ENCODE measurements at places on chromosomes 7 and 10. TPM values are rescaled to one million over a fixed set of nuclear protein-coding genes. Genes with fewer than 3 reads are reported as not detected.

Gene EN2
- total RNA-seq = not detected

GRCh38 chr10:34886906-34887642, 72.0 kb upstream of the PARD3 start:
- H3K4me1 ChIP-seq = no peaks in the 10 kb centered on the region
- H3K4me3 ChIP-seq = no peak overlapping the region
- no peak overlapping the region for H3K27ac ChIP-seq
- H3K36me3 ChIP-seq = no peaks in the 10 kb centered on the region
- H3K27me3 ChIP-seq = no peaks in the 10 kb centered on the region

DNA sequence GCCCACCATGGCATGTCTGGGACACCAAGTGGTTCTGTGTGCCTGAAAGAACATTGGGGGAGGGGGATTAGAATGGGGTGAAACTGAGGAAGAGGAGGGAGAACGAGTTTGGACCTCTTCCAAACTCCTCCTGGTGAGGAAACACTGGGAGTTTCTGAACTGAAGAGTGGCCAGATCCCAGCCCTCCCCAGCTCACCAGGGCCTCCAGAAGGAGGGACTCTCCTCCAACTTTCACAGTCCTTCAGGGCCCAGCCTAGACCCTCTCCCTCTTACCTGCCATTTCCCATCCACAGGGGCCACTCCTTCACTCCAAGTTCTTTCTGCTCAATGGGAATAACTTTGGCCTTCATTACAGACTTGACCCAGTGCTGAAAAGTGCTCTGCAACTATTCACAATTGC, 132.0 kb upstream of the FOXK1 start:
- H3K4me3 ChIP-seq = no peak overlapping the region
- peaks cover 3% of the 10 kb centered on the region for H3K27me3 ChIP-seq
- no peaks in the 10 kb centered on the region for H3K4me1 ChIP-seq
- peaks cover 2% of the 10 kb centered on the region for H3K36me3 ChIP-seq

DNA sequence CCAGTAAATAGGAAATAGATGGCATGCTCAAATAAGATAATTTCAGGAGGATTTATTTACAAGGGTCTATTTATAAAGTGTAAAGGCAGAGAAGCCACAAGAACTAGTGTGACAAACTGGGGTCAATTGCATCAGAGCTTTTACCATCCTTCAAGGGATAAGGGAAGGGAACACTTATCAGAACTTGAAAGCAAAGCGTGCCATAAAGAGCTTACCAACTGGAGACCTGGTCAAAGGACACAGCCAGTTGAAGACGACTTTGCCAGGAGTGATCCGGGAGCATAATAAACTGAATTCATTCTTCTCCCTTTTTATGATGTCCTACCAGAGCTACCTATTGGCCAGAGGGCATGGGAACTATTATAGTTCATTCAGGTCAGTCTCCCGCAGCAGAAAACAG, 3.2 kb upstream of the PPP1R3A start:
- no peaks in the 10 kb centered on the region for H3K4me1 ChIP-seq
- no peak overlapping the region for H3K27ac ChIP-seq
- H3K4me3 ChIP-seq = no peak overlapping the region
- no peaks in the 10 kb centered on the region for H3K36me3 ChIP-seq
- no peaks in the 10 kb centered on the region for H3K27me3 ChIP-seq

DNA sequence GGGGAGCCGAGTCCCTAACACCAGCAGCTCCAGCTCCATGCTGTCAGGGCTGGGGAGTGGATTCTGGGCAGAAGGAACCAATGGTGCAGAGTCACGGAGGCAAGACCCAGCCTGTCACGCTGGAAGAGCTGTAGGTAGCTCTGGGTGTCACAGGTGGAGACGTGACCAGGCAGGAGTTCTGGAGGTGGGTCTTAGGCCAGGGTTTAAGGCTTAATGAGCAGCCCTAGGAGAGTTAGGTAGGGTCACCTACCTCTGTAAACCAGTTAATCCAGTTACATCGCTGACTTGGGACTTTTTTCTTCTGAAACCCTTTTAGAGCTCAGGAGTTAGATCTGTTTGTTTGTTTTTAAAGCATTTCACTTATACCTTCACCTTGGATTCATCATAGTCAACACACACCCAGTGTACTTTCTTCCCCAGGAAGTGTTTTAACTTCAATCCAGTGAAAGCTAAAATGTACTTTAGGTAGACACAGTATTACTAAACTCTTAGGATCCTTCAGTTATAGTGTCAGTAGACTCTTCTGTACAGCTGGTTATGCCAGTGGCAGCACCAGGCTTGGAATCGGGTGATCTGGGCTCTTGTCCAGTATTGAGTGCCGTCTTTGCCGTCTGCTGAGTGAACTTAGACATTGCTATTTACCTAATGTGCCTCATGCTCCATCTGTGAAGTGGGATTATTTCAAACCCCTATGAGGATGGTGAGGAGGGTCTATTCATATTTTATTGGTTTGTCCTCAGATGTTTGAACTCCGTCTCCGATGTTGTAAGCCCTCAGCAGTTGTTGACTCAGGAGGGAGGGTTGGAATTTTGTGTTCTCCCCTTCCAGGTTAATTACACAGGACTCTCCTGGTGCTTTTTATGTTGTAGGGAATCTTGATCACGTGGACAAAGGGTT, 31.0 kb downstream of the TACR2 start:
- no peaks in the 10 kb centered on the region for H3K27me3 ChIP-seq
- DNase-seq = no peak
- H3K4me3 ChIP-seq = no peak overlapping the region
- peaks cover 18% of the 10 kb centered on the region for H3K4me1 ChIP-seq
- peak overlapping the region; percentile 47 for H3K27ac ChIP-seq

Gene OR2A5
- total RNA-seq = not detected

GRCh38 chr7:80997841-80998240, 79.0 kb upstream of the SEMA3C start:
- no peaks in the 10 kb centered on the region for H3K36me3 ChIP-seq
- H3K4me3 ChIP-seq = no peak overlapping the region
- H3K27ac ChIP-seq = no peak overlapping the region
- no peak for DNase-seq
- H3K27me3 ChIP-seq = no peaks in the 10 kb centered on the region

Gene GLI3
- not detected for total RNA-seq

DNA sequence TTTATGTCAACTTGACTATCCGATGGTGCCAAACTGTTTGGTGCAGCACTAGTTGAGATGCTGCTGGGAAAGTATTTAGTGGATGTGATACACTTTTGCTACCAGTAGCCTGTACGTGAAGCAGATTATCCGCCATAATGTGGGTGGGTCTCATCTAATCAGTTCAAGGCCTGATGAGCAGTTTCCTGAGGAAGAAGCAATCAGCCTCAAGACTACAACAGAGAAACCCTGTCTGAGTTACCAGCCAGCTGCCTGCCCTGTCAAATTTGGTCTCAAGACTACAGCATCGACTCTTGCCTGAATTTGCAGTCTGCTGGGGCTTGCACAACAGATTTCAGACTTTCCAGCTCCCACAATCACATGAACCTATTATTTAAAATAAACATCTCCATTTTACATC, 10.9 kb upstream of the RBP3 start:
- H3K36me3 ChIP-seq = no peaks in the 10 kb centered on the region
- H3K4me3 ChIP-seq = no peak overlapping the region
- H3K27me3 ChIP-seq = peaks cover 2% of the 10 kb centered on the region

DNA sequence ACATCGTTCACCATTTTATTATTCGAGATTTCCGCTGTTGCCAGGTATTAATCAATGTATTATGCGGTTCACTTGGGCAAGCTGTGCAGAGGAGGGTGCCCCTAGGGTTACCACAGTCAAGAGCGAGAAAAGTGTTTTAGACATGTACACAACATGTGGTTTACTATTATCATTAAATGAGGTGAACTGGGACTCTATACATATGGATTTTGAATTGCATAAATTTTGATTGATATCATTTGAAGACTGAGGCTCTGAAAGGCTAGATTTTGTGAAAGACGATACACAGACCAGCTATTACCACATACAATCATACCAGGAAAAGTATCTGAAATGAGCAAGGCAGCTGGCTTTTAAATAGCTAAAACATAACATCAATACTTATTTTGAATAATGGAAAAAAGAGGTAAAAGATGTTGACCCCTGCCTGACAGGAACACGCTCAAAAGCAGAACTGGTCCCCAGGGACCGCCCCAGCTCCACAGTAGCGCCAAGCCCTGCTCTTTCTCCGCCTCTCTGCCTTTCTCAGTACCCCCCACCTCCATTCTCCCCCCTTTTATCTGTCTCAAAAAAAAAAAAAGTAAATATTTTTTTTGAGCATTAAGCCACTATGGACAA, 413.4 kb upstream of the MKI67 start:
- H3K27me3 ChIP-seq = peaks cover 40% of the 10 kb centered on the region
- no peak for DNase-seq
- H3K36me3 ChIP-seq = no peaks in the 10 kb centered on the region
- no peak overlapping the region for H3K27ac ChIP-seq

DNA sequence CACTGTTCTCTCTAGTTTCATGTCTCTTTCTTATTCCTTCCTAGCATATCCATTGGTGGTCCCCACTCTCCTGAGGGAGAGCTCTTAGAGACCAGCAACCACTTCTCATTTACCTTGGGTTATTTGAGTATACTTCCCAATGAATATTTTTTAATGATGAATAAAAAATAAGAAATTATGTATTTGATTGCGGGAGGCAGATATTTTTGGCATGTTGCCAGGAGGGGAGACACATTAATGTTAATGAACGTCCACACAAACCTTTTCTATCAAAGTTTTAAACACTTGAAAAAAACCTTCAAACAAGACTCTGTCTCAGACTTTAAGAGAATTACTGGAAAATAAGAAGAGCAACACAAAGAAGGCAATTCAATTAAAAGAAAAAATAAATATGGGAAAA, 260.6 kb upstream of the MAGI2 start:
- H3K4me1 ChIP-seq = no peaks in the 10 kb centered on the region
- H3K4me3 ChIP-seq = no peak overlapping the region
- no peaks in the 10 kb centered on the region for H3K27me3 ChIP-seq
- no peak for DNase-seq
- no peaks in the 10 kb centered on the region for H3K36me3 ChIP-seq

- peaks cover 10% of the 10 kb centered on the region for H3K4me1 ChIP-seq
- no peak overlapping the region for H3K4me3 ChIP-seq
These were observed 182.1 kb downstream of the DIP2C start for GRCh38 chr10:507355-507699.

Gene TMEM236
- not detected for total RNA-seq

GRCh38 chr7:70630818-70631457, 501.0 kb upstream of the GALNT17 start:
- H3K27me3 ChIP-seq = peaks cover 4% of the 10 kb centered on the region
- DNase-seq = no peak
- peaks cover 5% of the 10 kb centered on the region for H3K4me1 ChIP-seq
- no peaks in the 10 kb centered on the region for H3K36me3 ChIP-seq

DNA sequence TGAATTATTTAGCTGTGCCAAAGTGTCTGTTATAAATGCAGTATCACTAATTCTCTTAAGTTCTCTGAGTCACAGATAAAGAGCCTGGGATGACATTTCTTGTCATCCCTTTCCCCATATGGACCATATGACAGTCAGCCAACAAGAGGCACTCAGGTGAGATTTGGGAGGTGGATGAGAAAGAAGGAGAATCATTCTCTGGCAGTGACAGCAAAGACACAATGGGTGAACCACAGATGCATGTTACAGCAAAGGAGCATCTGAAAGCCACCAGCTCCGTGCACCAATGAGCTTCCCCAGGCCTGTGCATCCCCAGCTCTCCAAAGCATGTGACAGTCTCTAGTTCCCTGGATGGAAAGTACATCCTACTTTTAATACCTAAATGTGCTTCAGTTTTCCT, 10.8 kb downstream of the GIMAP6 start:
- no peak overlapping the region for H3K4me3 ChIP-seq
- H3K27me3 ChIP-seq = no peaks in the 10 kb centered on the region
- peaks cover 46% of the 10 kb centered on the region for H3K36me3 ChIP-seq

GRCh38 chr7:95690367-95690947, 81.9 kb upstream of the DYNC1I1 start:
- H3K4me3 ChIP-seq = no peak overlapping the region
- no peak overlapping the region for H3K27ac ChIP-seq
- DNase-seq = peak; percentile 33

- no peak overlapping the region for H3K27ac ChIP-seq
- no peaks in the 10 kb centered on the region for H3K27me3 ChIP-seq
- DNase-seq = no peak
- no peak overlapping the region for H3K4me3 ChIP-seq
- no peaks in the 10 kb centered on the region for H3K36me3 ChIP-seq
These were observed 25.8 kb upstream of the IMMP2L start for GRCh38 chr7:111588065-111588433.

- no peak for DNase-seq
- no peaks in the 10 kb centered on the region for H3K36me3 ChIP-seq
- H3K27ac ChIP-seq = no peak overlapping the region
- H3K4me3 ChIP-seq = no peak overlapping the region
- no peaks in the 10 kb centered on the region for H3K4me1 ChIP-seq
These were observed 48.4 kb downstream of the TEX36 start for GRCh38 chr10:125634606-125635005.

Gene IDI2
- not detected for total RNA-seq

- peaks cover 30% of the 10 kb centered on the region for H3K4me1 ChIP-seq
- H3K27me3 ChIP-seq = peaks cover 22% of the 10 kb centered on the region
- no peak for DNase-seq
- H3K4me3 ChIP-seq = peak overlapping the region; percentile 60
These were observed 3.7 kb upstream of the UTF1 start for GRCh38 chr10:133226251-133226808.

Gene SLC18A2
- not detected for total RNA-seq

Gene PNLIP
- not detected for total RNA-seq

GRCh38 chr10:106189292-106189691, 975.2 kb downstream of the SORCS1 start:
- H3K36me3 ChIP-seq = no peaks in the 10 kb centered on the region
- H3K27me3 ChIP-seq = no peaks in the 10 kb centered on the region
- DNase-seq = no peak
- H3K27ac ChIP-seq = no peak overlapping the region

GRCh38 chr7:121003986-121004685, 15.6 kb downstream of the CPED1 start:
- DNase-seq = no peak
- H3K4me3 ChIP-seq = no peak overlapping the region
- no peaks in the 10 kb centered on the region for H3K36me3 ChIP-seq

- H3K4me1 ChIP-seq = peaks cover 99% of the 10 kb centered on the region
- H3K4me3 ChIP-seq = peak overlapping the region; percentile 81
- H3K27ac ChIP-seq = peak overlapping the region; percentile 96
These were observed 6.4 kb upstream of the PDCD4 start for GRCh38 chr10:110865186-110865808.

- peaks cover 8% of the 10 kb centered on the region for H3K27me3 ChIP-seq
- peaks cover 36% of the 10 kb centered on the region for H3K4me1 ChIP-seq
- DNase-seq = no peak
These were observed 37.4 kb downstream of the MACROH2A2 start for GRCh38 chr10:70090013-70090412.

Gene WEE2
- total RNA-seq = not detected
